ENCODE measurements at places on chromosomes 5 and 9. TPM values are rescaled to one million over a fixed set of nuclear protein-coding genes. Genes with fewer than 3 reads are reported as not detected.

- no peak for DNase-seq
- no peak overlapping the region for H3K4me3 ChIP-seq
- H3K4me1 ChIP-seq = no peaks in the 10 kb centered on the region
- no peaks in the 10 kb centered on the region for H3K27me3 ChIP-seq
Measured at GRCh38 chr5:113128082-113128481, 151.5 kb downstream of the DCP2 start.

- no peaks in the 10 kb centered on the region for H3K27me3 ChIP-seq
- no peak for DNase-seq
- H3K36me3 ChIP-seq = peaks cover 16% of the 10 kb centered on the region
- peaks cover 56% of the 10 kb centered on the region for H3K4me1 ChIP-seq
Measured at GRCh38 chr9:88990041-88990728, 1.1 kb upstream of the S1PR3 start.

GRCh38 chr9:127557998-127558546 lies 54.0 kb upstream of the STXBP1 start:
- peaks cover 9% of the 10 kb centered on the region for H3K36me3 ChIP-seq
- peak overlapping the region; percentile 80 for H3K27ac ChIP-seq
- no peak for DNase-seq
- H3K27me3 ChIP-seq = no peaks in the 10 kb centered on the region

DNA sequence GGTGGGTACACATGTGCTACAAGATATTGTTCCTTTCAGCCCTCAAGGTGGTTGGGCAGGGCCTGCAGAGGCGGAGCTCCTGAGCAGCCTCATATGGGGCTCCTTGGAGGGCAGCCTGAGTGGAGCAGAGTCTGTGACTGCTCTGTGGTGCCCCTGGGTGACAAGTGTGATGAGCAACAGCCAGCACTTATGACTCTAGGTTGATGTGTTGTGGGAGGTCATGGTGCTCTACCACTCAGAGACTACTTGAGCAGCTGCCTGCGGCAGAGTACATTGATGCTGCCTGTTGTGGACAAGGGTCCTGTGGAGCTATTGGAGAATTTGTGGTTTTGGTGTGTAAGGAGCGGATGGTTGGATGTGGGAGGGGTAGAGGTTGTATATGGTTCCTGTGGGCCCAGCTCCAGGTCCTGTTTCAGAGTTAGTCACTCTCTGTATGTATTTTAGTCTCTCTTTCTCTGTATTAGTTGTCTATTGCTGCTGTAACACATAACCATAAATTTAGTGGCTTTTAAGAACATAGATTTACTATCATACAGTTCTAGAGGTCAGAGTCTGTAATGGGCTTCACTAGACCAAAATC lies 141.3 kb downstream of the SREK1 start:
- no peak overlapping the region for H3K27ac ChIP-seq
- no peaks in the 10 kb centered on the region for H3K36me3 ChIP-seq
- peaks cover 16% of the 10 kb centered on the region for H3K4me1 ChIP-seq
- no peak for DNase-seq
- no peaks in the 10 kb centered on the region for H3K27me3 ChIP-seq
- no peak overlapping the region for H3K4me3 ChIP-seq

- H3K27ac ChIP-seq = no peak overlapping the region
- no peak overlapping the region for H3K4me3 ChIP-seq
- no peak for DNase-seq
Measured at GRCh38 chr5:2833556-2833955, 82.1 kb upstream of the IRX2 start.

DNA sequence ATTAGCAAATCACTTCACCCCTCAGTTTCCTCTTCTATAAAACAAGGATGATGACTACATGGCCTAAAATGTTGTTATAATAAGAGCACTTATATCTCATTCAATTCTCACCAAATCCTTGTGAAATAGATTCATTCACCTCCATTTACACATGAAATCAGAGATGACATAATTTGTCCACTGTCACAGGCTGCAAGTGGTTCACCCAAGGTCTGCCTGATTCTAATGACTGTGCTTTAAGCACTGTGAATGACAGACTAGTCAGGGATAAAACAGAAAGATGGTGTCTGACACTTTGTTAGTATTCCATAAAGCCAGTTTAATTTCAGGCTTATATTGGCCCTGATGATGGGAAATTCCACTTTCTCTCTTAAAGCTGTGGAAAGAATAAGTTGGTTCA lies 209.5 kb downstream of the MAPKAP1 start:
- no peak overlapping the region for H3K4me3 ChIP-seq
- H3K27ac ChIP-seq = no peak overlapping the region
- H3K36me3 ChIP-seq = peaks cover 18% of the 10 kb centered on the region
- no peaks in the 10 kb centered on the region for H3K27me3 ChIP-seq

- peaks cover 60% of the 10 kb centered on the region for H3K27me3 ChIP-seq
- no peak overlapping the region for H3K27ac ChIP-seq
- no peak overlapping the region for H3K4me3 ChIP-seq
- no peaks in the 10 kb centered on the region for H3K36me3 ChIP-seq
Measured at GRCh38 chr5:174751154-174752000, 27.0 kb downstream of the MSX2 start.

GRCh38 chr5:128082551-128083032 lies 974 bp upstream of the SLC12A2 start:
- DNase-seq = no peak
- H3K4me1 ChIP-seq = peaks cover 17% of the 10 kb centered on the region
- H3K4me3 ChIP-seq = peak overlapping the region; percentile 75
- no peaks in the 10 kb centered on the region for H3K36me3 ChIP-seq

- no peaks in the 10 kb centered on the region for H3K36me3 ChIP-seq
- H3K27me3 ChIP-seq = no peaks in the 10 kb centered on the region
- no peak for DNase-seq
- H3K4me1 ChIP-seq = no peaks in the 10 kb centered on the region
- no peak overlapping the region for H3K4me3 ChIP-seq
Measured at GRCh38 chr5:22662391-22662790, 190.8 kb downstream of the CDH12 start.

GRCh38 chr9:81103597-81104471 lies 585.5 kb downstream of the TLE1 start:
- DNase-seq = no peak
- no peaks in the 10 kb centered on the region for H3K27me3 ChIP-seq
- H3K4me3 ChIP-seq = no peak overlapping the region
- H3K27ac ChIP-seq = no peak overlapping the region

- no peak for DNase-seq
- no peaks in the 10 kb centered on the region for H3K27me3 ChIP-seq
- no peak overlapping the region for H3K27ac ChIP-seq
- peaks cover 44% of the 10 kb centered on the region for H3K36me3 ChIP-seq
- H3K4me1 ChIP-seq = peaks cover 13% of the 10 kb centered on the region
Measured at GRCh38 chr9:92666912-92667532, 2.9 kb downstream of the IPPK start.

DNA sequence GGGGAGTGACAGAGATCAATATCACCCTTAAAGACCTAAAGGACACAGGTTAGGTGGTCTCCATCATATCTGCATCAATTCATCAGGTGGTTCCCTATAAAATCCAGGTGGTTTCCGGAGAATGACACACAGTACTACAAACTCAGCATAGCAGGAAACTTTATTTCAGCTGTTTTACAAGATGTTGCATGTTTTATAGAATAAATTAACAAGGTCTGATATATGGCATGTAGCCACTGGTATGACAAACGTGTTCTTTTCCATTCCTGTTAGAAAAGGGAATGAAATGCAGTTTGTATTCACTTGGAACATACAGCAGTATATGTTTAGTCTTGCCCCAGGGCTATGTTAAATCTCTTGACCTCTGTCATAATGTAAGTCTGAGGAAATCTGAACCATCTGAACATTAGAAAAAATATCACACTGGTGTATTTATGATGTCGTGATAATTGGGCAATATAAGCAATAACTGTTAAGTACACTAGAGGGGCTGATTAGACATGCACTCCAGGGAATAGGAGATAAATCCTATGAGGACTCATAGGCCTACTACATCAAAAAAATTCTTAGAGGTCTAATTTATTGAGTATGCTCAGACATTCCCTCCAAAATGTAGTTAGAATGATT lies 42.2 kb upstream of the TNFSF8 start:
- DNase-seq = no peak
- peaks cover 21% of the 10 kb centered on the region for H3K4me1 ChIP-seq
- H3K27me3 ChIP-seq = no peaks in the 10 kb centered on the region
- no peak overlapping the region for H3K27ac ChIP-seq
- no peak overlapping the region for H3K4me3 ChIP-seq

GRCh38 chr5:123046222-123046621 lies 9.7 kb upstream of the PPIC start:
- H3K27me3 ChIP-seq = peaks cover 26% of the 10 kb centered on the region
- H3K4me3 ChIP-seq = no peak overlapping the region
- no peak for DNase-seq
- H3K36me3 ChIP-seq = no peaks in the 10 kb centered on the region
- H3K27ac ChIP-seq = no peak overlapping the region

- DNase-seq = no peak
- no peaks in the 10 kb centered on the region for H3K36me3 ChIP-seq
- H3K4me1 ChIP-seq = peaks cover 56% of the 10 kb centered on the region
- no peak overlapping the region for H3K27ac ChIP-seq
Measured at GRCh38 chr5:142011572-142012185, 1.1 kb downstream of the GNPDA1 start.

- DNase-seq = no peak
- H3K36me3 ChIP-seq = no peaks in the 10 kb centered on the region
- no peak overlapping the region for H3K27ac ChIP-seq
- no peak overlapping the region for H3K4me3 ChIP-seq
Measured at GRCh38 chr9:18357321-18357720, 116.6 kb upstream of the ADAMTSL1 start.

DNA sequence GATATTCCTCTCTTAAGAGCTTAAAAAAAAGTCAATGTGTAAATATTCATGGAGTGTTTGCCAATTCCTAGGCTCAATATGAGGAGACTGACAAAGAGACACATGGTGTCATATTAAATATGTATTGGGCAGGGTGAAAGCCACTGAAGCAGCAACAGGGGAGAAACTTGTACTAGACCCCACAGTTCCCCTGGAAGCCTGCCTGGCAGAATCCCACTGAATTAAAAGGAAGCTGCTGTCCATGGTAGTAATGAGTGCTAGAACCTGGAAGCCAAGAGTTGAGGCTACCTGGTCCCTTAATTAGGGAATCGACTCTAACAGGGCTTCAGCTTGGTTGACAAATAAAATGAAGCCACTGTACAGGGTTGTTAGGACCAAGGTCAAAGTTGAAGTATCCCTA lies 129.4 kb upstream of the GPR151 start:
- H3K4me1 ChIP-seq = no peaks in the 10 kb centered on the region
- no peak overlapping the region for H3K4me3 ChIP-seq
- DNase-seq = no peak
- no peaks in the 10 kb centered on the region for H3K27me3 ChIP-seq
- H3K27ac ChIP-seq = no peak overlapping the region

DNA sequence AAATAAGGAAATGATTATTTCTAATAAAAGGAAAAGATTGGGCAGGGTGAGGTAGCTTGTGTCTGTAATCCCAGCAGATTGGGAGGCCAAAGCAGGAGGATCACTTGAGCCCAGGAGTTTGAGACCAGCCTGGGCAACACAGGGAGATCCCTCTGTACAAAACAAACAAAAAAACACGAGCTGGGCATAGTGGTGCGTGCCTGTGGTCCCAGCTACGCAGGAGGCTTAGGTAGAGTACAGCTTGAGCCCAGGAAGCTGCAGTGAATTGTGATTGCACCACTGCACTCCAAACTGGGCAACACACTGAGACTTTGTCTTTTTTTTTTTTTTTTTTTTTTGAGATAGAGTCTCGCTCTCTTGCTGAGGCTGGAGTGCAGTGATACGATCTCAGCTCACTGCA lies 18.8 kb downstream of the GDA start:
- peaks cover 35% of the 10 kb centered on the region for H3K4me1 ChIP-seq
- no peak for DNase-seq
- H3K27ac ChIP-seq = no peak overlapping the region
- no peak overlapping the region for H3K4me3 ChIP-seq
- H3K27me3 ChIP-seq = no peaks in the 10 kb centered on the region

DNA sequence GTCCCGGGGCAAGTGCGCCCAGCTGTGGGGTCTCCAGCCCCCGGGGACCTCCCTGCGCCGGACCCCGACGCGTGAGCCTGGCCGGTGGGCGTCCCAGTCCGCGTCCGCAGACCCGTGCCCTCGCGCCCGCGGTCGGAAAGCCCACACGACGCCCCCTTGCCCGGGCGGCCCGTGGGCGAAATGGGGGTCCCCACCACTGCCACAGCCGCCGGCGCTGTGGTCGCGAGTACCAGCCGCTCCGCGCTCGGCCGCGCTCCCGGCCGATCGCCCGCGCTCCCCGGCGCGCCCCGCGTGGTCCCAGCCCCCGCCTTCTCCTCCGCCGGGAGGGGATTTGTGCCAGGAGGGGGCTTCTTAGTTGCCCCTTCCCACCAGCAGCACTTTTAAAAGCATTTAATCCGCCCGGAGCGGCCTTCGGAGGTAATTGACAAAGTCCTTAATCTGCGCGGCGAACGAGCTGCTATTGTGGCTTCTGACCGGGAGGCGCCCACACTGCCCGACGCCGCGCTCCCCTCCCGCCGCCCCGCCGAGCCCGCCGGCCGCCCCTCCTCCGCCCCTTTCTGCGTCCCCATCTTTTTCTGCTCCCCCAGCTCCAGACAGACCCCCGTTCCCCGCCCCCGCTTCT lies 469 bp upstream of the FIBCD1 start:
- DNase-seq = no peak
- H3K4me1 ChIP-seq = peaks cover 10% of the 10 kb centered on the region
- peaks cover 69% of the 10 kb centered on the region for H3K27me3 ChIP-seq

- no peak overlapping the region for H3K4me3 ChIP-seq
- DNase-seq = no peak
Measured at GRCh38 chr9:83266666-83267496, 203.9 kb upstream of the RASEF start.

GRCh38 chr5:98099448-98100105 lies 673.9 kb upstream of the RGMB start:
- H3K36me3 ChIP-seq = no peaks in the 10 kb centered on the region
- H3K27ac ChIP-seq = no peak overlapping the region
- no peaks in the 10 kb centered on the region for H3K4me1 ChIP-seq
- no peak for DNase-seq
- no peaks in the 10 kb centered on the region for H3K27me3 ChIP-seq
- H3K4me3 ChIP-seq = no peak overlapping the region

GRCh38 chr9:132288966-132289365 lies 65.8 kb downstream of the SETX start:
- no peaks in the 10 kb centered on the region for H3K4me1 ChIP-seq
- H3K27ac ChIP-seq = no peak overlapping the region
- no peak overlapping the region for H3K4me3 ChIP-seq
- H3K27me3 ChIP-seq = no peaks in the 10 kb centered on the region
- DNase-seq = no peak

- no peak overlapping the region for H3K27ac ChIP-seq
- H3K4me1 ChIP-seq = no peaks in the 10 kb centered on the region
- no peak overlapping the region for H3K4me3 ChIP-seq
- peaks cover 14% of the 10 kb centered on the region for H3K36me3 ChIP-seq
- H3K27me3 ChIP-seq = no peaks in the 10 kb centered on the region
Measured at GRCh38 chr5:169910393-169910792, 69.9 kb downstream of the INSYN2B start.

- no peak overlapping the region for H3K27ac ChIP-seq
- DNase-seq = no peak
- H3K36me3 ChIP-seq = no peaks in the 10 kb centered on the region
- peaks cover 2% of the 10 kb centered on the region for H3K27me3 ChIP-seq
- H3K4me3 ChIP-seq = no peak overlapping the region
Measured at GRCh38 chr5:173530547-173530946, 85.9 kb downstream of the BOD1 start.

- no peak overlapping the region for H3K4me3 ChIP-seq
- peaks cover 22% of the 10 kb centered on the region for H3K36me3 ChIP-seq
- no peaks in the 10 kb centered on the region for H3K27me3 ChIP-seq
- peaks cover 36% of the 10 kb centered on the region for H3K4me1 ChIP-seq
- H3K27ac ChIP-seq = no peak overlapping the region
Measured at GRCh38 chr9:124297915-124298645, 40.3 kb downstream of the NEK6 start.

The PCA3 gene
- polyA plus RNA-seq = not detected

The PCDHA3 gene
- not detected for polyA plus RNA-seq

The ZMAT2 gene
- 52.5 TPM for polyA plus RNA-seq

The DND1 gene
- polyA plus RNA-seq = not detected

The SEMA6A gene
- not detected for polyA plus RNA-seq

The RFESD gene
- polyA plus RNA-seq = not detected

The FBP2 gene
- not detected for polyA plus RNA-seq

The TAF11L10 gene
- not detected for polyA plus RNA-seq

All from CD14-positive monocyte (primary cell).